ENCODE measurements at places on chromosomes 13 and 19.

GRCh38 chr19:4594201-4594600 is 34.7 kb upstream of the SEMA6B start:
- DNase-seq: no peak

GRCh38 chr13:111422348-111422747 is 101.9 kb downstream of the TEX29 start:
- no peak for DNase-seq

DNA sequence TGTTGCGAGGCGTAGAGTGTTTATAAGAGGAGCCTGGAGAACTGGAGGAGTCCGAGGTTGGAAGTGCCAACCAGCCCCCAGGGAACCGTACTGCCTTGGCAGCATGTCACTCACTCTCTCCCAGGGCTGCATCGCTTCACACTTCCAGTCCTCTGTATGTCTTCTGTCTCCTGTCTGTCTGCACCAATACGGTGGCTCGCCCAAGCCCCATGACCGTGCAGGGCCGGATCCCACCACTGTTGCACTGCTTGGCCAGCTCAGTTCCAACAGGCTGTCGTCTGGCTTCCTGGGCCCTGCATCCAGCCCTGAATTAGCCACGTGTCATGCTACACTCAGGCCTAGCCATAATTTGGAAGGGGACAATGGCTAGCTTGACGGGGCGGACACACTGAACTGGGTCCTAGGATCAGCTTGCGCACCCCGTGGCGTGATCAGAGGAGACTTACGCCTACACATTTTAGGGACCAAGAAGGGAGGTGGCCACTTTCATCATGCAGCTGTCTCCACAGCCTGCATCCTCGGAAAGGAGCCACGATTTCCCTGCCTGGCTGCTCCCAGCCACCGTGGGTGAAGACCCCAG is 147.1 kb downstream of the URI1 start:
- DNase-seq: no peak

DNA sequence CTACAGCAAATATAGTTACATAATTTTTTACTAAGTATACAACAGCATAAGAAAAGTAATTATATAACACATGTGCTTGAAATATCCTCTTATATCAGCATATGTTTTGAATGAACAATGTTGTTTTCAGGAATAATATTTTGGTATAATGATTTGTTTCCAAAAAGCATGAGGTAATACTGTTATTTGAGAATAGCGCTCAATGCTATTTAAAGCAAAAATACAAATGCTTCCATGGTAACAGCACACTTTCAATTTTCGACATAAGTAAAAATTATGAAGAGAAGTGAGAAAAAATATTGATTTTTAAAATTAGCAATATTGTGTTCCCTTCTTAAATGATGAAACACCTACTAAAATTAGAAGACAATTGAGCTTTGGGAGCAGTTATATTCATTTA is 715.9 kb upstream of the ATXN8OS start:
- no peak for DNase-seq

DNA sequence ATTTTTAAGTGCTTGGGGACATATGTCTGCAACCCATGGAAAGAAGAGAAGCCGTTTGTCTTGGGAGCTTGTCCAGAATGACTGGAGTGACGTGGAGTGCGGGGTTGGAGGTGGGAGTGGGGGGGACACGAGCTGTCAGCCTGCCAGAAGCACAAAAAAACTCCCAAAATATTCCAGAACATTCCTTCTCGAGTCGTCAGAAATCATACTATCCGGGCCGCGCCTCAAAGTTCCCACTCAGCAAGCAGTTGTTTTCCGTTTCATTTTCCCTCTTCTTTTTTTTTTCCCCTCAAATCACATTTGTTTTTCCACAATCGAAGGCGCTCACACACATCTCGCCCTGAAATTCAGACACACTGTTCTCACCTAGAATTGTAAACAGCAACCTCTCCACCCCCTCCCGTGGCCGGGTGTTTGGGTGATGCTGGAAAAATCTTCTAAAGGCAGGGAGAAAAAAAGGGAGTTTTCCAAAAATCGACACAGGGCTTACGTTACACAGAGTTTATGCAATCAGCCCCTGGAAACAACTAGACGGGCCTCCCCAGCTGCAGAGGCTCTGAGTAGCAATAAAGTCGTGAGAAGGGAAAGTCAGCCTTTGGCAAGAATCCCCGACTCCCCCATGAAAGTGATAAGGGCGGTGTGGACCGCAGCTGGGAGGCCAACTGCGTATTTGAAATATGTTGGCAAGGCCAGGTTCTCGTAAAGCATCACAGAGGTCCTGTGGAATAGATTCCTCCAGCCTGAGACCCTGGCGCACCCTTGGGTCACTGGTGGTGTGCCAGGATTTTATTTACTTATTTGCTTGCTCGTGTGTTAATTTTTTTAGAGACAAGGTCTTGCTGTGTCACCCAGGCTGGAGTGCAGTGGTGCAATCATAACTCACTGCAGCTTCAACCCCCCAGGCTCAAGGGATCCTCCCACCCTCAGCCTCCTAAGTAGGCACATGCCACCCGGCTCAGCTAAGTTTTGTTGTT is 31.2 kb upstream of the KLF2 start:
- DNase-seq: no peak

GRCh38 chr13:103487841-103488240 is 421.6 kb upstream of the SLC10A2 start:
- no peak for DNase-seq

Data from stimulated activated naive CD8-positive, alpha-beta T cell treated with anti-CD3 and anti-CD28 coated beads, Interleukin-15, Interleukin-2, amounts not matched to agents 100 U/mL and 50 U/mL, for 24 hours (primary cell).